ENCODE measurements at places on chromosomes 6 and 20.

DNA sequence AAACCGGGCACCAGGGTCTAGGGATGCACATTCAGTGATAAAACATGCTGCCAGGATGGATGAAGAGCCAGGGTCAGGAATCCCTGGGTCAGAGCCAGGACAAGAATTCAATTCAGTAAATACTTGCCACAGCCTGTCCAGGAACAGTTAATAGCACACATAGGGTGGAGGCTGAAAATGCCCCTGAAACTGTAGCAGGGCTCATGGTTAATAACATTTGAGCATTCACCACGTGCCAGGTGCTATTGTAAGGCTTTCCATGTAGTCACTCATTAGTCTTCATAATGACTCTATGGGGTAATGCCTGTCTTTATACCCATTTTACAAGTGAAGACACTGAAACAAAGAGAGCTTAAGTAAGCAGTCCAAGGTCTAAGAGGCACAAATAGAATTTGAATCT is 296.3 kb downstream of the LRFN2 start:
- DNase-seq: no peak

DNA sequence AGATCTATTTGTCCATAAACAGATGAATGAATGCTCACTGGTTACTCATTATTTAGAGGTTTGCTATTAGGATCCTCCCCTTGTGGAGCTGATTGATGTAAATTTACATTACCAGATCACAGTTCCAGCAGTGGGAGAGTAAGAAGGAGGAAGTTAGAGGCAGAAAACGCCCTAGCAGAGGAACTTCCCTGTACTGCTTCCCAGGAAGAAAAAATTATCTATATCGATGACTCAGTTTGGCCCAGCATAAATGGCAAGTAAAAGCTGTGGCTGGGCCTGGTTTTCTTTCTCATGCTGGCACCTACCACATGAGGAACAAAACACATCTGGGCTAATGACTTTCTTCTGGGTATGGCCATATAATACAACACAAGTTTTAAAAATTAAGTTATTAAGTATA is 35.7 kb downstream of the DNAAF9 start:
- DNase-seq: no peak

DNA sequence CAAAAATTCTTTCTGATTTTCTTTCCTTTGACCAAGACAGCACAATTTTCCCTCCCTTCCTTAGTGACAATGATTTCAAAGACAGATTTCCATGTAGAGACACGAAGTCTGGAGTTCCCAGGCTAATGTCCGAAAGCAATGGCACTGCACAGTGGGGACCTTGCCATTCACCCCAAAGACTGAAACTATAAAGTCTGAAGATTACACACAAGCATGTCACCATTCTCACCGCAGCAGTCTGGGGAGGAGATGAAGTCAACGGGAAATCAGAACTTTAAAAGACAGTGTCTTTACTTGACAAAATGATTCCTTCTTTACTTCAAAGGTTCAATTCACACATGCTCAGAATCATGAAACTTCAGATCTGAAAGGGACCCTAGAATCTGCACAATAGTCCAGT is 8.3 kb downstream of the B4GALT5 start:
- DNase-seq: no peak

DNA sequence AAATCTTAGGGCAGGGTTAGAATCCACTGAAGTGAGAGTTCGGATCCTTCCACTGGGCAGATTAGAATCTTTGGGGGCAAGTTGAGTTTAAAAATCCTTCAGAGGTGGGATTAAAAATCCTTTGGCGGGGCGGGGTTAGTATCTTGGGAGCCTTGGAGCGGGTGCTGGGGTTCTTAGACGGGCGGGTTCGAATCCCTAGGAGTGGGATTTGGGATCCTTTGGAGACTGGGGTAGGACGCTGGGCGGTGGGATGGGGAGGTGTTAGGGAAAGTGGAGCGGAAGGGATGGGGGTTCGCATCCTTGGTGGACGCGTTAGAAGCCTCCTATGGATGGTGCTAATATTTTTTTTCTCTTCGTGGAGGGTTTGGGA is 337 bp upstream of the HCK start:
- DNase-seq: no peak

DNA sequence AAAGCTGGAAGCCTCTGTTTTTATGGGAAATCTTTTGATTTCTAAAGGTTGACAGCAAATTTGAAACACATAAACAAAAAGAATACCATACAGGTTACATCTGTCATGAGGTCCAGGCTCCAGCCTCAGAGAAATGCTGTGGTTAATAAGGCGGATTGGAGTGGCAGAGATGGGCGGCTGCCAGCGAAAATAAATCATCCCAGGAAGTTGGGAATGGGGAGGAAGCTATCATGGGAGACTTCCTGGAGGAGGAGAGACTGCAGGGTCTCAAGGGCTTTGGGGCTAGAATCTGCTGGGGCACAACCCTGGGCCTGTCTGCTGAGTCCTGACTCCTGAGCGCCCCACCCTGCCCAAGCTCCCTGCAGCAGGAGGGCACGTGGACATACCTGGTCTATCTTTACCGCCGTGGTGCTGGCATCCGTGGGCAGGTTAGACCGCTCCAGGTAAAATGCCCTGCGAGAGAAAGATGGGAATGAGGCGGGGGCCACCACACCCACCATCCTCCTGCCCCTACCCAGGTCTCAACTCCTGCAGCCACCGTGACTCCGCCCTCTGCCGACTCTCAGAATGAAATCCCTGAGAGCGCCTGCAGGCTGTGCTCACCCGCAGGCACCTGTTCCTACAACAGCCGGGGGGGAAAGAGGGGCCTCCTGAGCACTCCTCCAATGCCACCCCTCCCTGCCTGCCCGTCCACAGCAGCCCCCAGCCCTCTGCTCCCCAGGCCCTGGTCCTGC is 197.3 kb downstream of the PREX1 start:
- no peak for DNase-seq

Data from activated gamma-delta T cell treated with anti-CD3 and anti-CD28 coated beads, Interleukin-2, amount 50 U/mL, for 16 hours (primary cell).